ENCODE measurements at places on chromosomes 11 and 22.

DNA sequence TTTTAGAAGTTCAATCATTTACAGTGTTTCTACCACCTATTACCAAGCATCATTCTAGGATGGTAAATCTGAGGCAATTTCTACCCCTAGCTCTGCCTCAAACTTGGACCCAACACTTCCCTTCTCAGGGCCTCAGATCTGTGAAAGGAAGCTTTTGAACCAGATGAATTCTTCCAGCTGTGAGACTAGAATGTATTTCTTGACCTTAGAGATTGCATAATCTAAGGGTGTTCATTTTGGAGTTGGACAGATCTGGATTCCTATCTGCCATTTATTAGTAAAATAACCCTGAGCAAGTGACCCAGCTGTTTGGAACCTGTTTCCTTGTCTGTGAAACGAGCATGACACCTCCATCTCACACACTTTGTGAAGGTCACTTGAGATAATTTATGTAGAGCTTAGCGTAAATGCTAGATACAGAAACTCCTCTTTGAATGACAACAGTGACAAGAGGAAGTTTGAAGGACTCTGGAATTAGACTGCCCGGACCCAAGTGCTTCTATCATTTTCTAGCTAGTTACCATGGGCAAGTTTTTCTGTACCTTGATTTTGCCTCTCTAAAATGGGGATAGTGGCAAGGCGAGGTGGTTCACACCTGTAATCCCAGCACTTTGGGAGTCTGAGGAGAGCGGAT, 3.8 kb upstream of the INTS5 start:
- DNase-seq, result no peak

DNA sequence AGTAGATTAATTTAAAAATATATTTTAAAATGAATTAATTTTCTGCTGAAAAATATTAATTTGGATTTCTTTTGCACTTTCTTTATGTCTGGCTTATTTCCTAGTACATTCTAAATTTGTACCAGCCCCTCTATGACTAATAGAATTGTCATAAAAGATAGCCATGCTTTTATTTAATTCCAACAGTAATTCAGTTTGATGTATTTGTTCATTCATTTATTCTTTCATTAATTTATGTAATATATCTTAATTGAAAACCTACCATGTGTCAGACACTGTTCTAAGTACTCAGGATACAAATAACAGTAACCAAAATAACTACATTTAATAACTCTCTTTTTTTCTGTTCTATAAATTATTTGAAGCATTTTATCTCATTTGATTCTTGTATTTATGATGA, 264.0 kb upstream of the CCDC179 start:
- no peak for DNase-seq

DNA sequence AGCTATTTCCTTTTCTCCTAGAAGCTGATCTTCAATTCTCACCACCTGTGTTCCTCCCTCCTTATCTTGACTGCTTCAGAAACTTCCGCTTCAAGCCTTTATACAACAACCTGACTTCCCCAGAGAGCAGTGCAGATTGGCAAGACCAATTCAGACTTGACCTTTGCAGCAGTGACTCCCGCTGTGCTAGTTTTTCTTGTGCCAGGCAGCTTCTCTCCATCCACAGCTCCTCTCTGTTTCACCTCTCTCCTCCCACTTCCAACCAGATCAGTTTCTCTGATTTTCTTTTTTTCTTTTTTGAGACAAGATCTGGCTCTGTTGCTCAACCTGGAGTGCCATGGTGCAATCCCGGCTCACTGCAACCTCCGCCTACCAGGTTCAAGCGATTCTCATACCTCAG, 74.3 kb downstream of the GRAMD1B start:
- DNase-seq, result no peak

DNA sequence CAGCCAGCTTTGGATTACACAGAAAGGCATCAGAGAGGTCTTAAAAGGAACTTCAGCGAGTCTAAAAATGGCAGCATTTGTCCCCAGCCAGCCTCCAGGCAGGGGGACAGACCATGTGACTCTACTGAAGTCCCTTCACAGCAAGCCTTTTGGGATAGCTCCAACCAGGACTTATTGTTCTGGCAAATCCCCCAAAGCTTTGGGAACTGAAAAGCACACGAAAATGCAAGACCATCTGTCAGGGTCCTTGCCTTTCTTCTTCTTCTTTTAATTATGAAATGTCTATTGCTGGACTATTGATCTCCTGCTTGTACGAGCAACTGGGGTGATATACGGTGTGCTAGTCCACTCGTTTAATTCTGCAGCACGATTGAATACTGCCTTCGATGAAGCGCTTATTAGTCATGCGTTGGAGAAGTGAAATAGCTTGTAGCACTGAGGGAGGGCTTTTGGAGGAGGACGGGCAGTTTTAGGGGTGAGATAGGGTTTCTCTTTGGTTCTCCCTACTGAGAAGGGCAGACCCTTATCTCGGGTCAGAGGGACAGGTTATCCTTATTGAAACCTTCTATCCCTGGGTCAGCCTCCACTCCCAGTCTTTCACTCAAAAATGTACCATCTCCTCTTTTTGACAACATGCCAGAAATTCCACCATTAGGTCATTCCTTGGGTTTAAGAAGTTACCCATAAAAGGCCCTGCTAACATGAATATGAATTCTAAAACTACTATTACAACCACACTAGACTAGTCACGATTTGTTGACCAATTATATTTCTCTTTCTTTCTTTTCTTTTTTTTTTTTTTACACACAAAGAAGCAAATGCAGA, 416.4 kb downstream of the MIAT start:
- DNase-seq, result no peak

GRCh38 chr11:122822241-122822640, 16.1 kb upstream of the CRTAM start:
- no peak for DNase-seq

DNA sequence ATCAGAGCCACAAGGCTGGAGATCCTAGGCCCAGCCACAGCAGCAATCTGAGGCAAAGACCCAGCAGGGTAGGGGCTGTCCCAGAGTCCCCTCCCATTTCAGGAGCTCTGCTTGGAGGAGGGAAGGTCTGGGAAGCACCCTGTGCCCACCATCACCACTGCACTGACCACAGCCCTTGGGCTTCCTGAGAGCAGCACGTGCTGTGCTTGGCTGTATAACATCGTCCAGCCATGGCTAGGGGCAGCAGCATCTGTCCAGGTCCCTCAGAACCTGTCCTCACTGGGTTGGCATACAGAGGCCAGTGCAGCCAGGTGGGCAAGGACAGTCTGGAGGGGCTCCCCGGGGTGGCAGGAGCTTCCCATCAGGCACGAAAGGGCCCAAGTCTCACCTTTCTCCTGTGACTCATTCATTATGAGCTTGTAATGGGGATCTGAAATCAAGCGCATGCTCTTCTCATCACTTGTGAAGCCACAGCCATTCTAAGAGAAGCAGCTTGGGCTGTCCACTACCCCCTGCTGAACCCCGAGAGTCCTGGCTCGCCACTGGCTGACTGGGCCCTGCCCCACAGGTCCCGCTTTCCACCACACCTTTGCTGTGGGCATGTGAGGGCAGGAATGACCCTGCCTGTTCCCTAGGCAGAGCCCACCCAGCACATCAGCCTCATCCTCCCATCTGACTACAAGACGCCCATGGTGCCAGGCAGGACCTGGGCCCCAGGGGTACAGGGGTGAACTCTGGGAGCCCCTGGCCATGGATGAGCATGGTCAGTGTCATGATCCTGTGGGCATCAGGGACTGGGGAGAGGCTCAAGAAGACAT, 83.3 kb downstream of the MED15 start:
- DNase-seq, result no peak

- no peak for DNase-seq
Observed at GRCh38 chr11:60951904-60952741, at the start of gene SLC15A3. TSS of gene SLC15A3 (minus strand) at chr11:60952176. CDS start at chr11:60951551, 625 bp downstream.

DNA sequence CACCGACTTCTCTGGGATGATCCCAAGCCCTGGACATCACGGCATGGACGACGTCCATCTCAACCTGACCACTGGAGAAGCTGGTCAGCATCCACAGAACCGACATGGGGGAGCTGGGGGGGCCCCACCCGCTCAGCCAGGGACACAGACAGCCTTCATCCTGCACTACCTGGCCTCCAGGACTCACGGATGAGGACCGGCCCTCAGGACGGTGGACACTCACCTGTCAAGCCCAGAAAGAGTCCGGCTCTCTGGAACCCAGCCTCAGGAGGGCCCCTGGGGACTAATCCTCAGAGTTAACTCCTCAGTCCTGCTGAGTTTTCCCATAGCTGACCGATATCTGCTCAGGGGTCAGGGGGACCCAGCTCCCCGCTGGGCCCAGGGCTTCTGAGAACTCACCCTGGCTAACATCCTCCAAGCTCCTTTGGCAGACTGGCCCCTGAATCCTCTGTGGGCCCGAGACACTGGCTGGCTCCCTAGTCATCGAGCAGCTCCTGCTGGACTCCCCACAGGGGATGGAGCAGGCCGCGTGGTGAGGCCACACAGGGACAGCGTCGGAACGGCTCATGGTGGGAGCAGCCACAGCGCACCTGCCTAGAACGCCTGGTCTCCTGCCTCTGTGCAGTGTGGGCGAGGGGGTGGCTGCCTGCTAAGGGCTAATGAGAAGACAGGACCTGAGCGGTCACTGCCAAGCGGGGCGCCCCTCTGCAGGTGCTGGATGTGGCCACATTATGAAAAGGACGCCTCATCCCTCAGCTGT, 649.2 kb downstream of the BRD1 start:
- DNase-seq, result no peak

- DNase-seq, result no peak
Observed at GRCh38 chr11:26792941-26793340, 71.1 kb upstream of the SLC5A12 start.

DNA sequence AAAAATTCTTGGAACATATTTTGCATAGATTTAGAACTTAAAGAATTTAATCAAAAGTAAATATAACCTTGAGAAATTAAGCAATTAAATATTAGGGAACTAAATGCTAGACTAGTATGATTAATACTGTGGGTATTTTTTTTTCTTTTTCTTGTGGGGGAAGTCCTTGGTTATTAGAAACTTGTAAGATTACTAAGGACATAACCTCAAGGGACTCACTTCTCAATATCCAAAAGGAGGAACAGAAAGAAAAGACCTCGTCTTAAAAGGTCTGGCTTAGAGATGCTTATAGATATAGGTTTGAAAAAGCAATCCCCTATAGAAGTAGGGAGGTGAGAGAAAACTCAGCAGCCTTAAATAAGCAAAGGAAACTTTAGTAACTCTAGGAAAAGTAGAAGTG, 368.5 kb downstream of the INSC start:
- DNase-seq, result no peak

GRCh38 chr11:64519541-64519940, 71.5 kb upstream of the SLC22A12 start:
- no peak for DNase-seq

All from stimulated activated CD8-positive, alpha-beta memory T cell treated with anti-CD3 and anti-CD28 coated beads, Interleukin-7, amount 100 ng/mL, for 4 hours (primary cell).